ENCODE measurements at places on chromosomes 1 and 21.

- DNase-seq = no peak
These were observed 176.6 kb downstream of the VPS13D start for GRCh38 chr1:12406211-12407021.

DNA sequence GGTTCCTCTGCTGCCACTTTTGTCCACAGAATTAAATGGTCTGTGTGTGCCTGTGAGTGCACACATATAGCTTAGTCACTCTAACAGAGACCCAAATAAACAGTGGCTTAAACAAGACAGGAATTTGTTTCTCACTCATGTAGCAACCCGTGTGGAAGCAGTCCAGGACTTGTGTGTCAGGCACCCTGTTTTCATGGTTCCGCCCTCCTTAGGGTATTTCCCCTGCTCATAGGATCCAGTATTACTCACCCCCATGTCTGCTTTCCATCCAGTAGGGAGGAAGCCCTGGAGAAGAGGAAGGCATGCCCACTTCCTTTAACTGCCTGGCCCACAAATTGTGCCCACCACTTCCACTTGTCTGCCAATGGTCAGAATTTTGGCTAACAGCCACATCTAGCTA lies 41.3 kb upstream of the TACSTD2 start:
- no peak for DNase-seq

DNA sequence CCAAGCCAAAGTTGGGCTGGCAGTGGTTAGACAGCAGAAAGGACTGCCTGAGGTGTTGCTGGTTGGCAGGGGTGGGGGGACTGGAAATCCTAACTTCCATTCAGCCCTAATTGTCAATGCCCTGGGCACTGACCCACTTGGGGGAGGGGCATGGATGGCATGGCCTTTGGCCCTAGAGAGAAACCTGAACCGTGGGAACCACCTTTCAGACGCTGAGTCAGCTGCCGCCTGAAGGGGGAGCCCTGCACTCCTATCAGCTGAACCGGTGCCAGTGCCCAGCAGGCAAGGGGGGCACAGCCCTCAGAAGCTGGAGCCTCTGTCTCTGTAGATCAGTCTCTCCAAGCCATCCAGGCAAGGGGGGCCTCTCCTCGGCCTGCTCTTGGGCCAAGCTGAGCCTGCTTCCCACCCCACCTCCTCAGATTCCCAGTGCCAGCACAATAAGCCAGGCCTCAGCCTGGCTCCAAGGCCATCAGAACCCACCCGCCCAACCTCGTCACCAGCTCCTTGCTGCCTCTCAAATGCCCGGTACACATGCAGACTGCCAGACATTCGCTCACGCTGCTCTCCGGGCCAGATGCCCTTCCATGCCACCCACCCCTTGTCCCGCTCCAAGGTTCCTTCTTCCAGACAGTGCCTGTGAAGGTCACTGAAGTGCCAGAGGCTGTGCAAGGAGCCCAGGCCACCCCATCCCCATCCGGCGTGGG lies 11.6 kb downstream of the TINAGL1 start:
- DNase-seq = no peak

- no peak for DNase-seq
These were observed 88.6 kb downstream of the RIPK4 start for GRCh38 chr21:41678016-41678923.

GRCh38 chr1:112852276-112852675 lies 103.7 kb downstream of the SLC16A1 start:
- DNase-seq = no peak

- no peak for DNase-seq
These were observed 88.9 kb upstream of the ABCD3 start for GRCh38 chr1:94329276-94329675.

DNA sequence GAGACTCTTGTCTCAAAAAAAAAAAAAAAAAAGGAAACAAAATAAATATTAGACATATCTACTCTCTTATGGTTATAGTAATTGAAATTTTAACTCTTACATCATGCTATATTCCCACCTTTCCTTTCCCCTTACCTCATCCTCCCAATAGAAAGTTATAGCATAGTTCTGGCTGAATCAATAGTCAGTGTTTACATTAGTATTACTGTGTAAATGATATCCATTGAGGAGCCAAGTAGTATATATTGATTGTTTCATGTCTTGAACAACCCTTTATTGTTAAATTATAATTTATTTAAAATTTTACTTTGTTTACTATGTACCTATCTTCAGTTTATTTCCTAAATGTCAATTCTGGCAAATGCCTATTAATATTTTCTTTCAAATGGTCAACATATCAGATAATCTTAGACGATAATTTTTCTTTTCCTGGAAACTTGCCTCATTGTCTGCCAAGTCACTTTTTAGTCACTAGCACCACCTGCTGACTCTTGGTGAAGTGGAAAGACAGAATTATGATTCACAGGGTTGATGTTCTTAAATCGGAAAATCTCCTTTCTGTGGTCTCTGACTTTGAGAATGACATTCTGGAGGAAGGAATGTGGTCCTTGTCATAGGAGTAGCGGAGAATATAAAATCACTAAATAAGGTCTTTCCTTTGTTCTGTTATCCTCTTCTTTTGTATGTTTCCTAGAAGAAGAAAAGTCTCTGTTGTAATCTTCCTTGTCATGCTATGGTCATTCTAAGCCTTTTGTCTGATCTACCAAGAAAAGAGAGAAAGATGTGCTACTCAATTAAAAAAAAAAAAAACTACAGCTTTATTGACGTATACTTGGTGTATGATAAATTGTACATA lies 8.6 kb downstream of the HJV start:
- DNase-seq = peak; percentile 47

- DNase-seq = no peak
These were observed 301.1 kb upstream of the NRIP1 start for GRCh38 chr21:15365751-15366392.

- no peak for DNase-seq
These were observed 1510.1 kb downstream of the MRPL39 start for GRCh38 chr21:24097181-24097580.

DNA sequence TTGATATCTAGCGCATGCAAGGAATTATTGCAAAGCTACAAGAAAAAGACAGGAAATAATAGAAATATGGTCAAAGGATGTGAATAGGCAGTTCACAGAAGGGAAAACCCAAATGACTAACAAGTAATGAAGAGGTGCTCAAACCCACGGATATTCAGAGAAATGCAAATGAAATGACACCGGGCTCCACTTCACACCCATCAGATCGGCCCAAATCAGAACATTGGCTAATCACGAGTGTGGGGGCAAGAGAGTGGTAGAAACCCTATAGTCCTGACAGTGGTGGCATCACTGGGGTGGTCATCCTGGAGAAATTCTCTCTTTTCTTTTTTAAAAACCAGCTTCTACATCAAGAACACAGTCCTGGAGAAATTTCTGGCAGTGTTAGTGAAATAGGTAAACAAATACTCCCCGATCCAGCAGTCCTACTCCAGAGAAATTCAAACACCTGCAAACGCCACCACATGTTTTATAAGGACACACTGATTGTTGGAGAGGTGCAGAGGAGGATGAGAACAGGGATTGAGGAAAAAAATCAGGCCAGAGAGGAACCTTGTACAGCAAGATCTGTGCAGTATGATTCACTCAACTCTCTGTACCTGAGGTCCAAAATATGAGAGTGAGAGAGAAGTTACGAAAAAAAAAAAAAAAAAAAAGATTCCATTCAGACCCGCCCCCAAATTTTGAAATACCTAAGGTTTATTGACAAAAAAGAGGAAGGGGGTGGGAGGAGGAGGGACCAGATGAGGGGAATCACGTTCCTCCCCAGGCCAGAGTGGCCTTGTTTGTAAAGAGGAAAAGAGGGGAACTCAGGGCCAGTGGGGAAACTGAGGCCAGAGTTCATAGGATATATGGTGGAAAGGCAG lies 9.2 kb upstream of the TNFRSF1B start:
- no peak for DNase-seq

- DNase-seq = no peak
These were observed 54.6 kb upstream of the PRKACB start for GRCh38 chr1:84089465-84089864.

DNA sequence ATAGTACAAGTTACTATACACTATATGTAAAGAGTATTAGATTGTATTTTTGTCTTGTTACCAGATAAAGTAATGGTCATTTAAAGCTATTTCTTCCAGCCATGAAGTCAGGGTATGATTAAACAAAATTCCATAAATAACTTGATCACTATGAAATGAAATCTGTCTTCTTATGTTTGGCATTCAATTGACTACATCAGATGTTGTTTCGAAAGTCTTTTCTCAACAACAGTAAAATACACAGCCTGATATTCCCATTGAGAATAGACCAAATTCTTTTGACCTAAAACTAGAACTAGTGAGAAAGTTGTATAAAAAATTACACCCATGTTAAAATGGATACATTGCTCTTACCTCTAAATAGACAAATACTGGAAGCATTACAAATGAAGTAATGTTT lies 134.6 kb upstream of the ADAMTS5 start:
- DNase-seq = no peak

DNA sequence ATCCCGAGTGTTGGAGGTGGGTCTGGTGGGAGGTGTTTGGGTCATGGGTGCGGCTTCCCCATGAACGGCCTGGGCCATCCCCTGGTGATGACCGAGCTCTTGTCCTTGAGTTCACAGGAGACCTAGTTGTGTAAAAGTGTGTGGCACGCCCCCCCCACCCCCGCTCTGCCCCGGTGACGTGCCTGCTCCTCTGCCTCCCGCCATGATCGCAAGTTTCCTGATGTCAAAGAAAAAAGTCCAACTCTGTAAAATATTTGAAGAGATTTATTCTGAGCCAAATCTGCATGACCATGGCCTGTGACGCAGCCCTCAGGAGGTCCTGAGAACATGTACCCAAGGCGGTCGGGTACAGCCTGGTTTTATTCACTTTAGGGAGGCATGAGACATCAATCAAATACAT lies 125.1 kb upstream of the COL6A1 start:
- no peak for DNase-seq

DNA sequence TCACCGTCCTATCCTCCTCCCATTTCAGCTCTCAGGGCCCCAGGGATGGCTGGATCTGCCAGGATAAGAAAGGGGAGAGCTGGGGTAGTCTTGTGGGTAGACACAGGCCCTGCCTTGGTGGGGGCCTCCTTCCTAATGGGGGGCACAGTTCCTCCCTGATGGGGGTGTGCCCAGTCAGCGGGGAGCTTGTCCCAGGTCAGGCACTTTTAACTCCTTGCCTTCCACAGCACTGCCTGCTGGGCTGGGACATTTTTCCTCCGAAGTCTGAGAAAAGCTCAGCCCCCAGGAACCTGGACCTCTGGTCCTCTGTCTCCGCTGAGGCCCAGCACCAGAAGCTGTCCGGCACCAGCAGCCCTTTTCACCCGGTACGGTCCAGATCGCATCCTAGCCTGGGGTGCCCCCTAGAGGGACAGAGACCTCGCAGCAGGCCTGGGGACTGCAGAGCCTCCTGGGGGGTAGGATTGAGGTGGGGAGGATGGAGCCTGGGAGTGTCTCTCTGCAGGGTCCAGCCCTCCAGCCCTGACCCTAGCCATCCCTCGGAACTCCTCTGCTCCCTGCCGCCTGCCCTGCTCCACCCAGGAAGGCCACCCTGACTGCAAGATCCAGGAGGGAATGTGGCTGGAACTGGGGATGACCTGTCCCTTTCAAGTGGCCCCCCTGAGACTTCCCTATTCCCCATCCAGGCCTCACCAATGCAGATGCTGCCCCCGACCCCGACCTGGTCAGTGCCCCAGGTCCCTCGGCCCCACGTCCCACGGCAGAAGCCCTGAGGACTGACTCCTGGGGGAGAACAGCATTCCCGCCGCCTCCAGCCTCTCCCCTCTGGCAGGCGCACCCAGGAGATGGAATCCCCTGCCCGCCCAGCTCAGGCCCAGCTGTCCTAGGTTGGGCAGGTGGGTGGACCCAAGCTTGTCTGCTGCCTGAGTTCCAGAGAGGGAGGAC lies 12.0 kb downstream of the MIIP start:
- peak; percentile 35 for DNase-seq

- no peak for DNase-seq
These were observed 356.3 kb upstream of the DPYD start for GRCh38 chr1:98277118-98277517.

- no peak for DNase-seq
These were observed 34.9 kb downstream of the PTGFRN start for GRCh38 chr1:116944613-116945012.

- DNase-seq = no peak
These were observed 64.1 kb upstream of the TMPRSS2 start for GRCh38 chr21:41571938-41572510.

GRCh38 chr1:65584399-65584798 lies 163.9 kb downstream of the LEPR start:
- DNase-seq = no peak

DNA sequence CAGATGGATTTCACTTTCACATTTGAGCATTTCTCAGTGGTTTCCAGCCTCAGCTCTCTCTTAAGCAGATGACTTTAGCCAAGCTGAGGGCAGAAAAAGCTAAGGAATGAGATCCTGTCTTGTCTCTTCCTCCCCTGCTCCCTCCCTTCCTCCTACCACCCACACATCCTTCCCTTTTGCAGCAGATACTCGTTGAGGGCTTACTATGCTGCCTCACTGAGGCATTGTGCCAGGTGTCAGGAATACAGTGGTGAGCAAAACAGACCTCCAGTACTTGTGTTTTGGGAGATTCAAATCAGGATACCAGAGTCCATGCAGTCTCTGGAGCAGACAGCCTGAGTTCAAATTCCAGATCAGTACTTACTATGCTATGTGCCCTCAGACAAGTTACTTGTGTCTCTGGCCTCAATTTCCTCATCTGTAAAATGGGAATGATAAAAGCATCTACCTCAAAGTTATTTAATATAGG lies 43.2 kb downstream of the KIF26B start:
- no peak for DNase-seq

DNA sequence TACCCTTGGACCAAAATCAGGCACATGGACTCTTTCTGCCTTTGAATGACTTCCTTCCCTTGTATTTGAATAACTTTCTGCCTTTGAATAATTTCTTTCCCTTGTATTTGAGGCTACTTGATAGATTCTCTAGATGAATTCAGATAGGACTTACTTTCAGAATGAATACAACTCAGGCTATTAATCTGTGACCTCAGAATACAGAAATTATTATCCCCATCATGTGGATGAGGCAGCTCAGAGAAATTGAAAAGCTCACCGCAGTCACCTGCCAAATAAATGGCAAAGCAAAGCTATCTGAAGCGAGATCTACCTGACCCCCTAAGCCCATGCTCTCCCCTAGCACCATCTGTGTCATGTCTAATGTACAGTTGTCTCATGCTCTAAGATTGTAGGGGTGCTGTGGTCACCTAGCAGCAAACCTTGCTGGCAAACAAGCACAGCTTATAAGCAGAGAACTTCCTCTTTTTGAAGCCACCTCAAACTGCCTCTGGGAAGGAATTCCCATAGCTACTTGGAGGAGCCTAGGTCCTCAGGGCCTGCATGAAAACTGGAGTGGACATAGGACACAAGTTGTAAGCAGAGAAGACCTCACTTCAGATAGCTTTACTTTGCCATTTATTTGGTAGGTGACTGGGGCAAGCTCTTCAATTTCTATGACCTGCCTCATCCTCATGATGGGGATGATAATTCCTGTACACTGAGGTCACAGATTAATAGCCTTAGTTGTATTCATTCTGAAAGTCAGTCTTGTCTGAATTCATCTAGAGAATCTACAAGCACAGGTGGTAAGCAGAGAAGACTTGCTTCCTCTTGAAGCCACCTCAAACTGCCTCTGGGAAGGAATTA lies 66.1 kb downstream of the FASLG start:
- DNase-seq = no peak

- DNase-seq = no peak
These were observed 742 bp upstream of the HSPA13 start for GRCh38 chr21:14383596-14384180.

GRCh38 chr21:31130821-31131220 lies 92.5 kb upstream of the KRTAP19-8 start:
- no peak for DNase-seq
